Activated naive CD4-positive, alpha-beta T cell treated with Interleukin-2 at 50 U/mL for 16 hours (primary cell): ENCODE measurements at places on chromosomes 5 and 9.

GRCh38 chr5:74188351-74189105 lies 452.0 kb downstream of the ENC1 start:
- DNase-seq, result no peak

GRCh38 chr5:37533851-37534250 lies 154.7 kb downstream of the WDR70 start:
- no peak for DNase-seq

DNA sequence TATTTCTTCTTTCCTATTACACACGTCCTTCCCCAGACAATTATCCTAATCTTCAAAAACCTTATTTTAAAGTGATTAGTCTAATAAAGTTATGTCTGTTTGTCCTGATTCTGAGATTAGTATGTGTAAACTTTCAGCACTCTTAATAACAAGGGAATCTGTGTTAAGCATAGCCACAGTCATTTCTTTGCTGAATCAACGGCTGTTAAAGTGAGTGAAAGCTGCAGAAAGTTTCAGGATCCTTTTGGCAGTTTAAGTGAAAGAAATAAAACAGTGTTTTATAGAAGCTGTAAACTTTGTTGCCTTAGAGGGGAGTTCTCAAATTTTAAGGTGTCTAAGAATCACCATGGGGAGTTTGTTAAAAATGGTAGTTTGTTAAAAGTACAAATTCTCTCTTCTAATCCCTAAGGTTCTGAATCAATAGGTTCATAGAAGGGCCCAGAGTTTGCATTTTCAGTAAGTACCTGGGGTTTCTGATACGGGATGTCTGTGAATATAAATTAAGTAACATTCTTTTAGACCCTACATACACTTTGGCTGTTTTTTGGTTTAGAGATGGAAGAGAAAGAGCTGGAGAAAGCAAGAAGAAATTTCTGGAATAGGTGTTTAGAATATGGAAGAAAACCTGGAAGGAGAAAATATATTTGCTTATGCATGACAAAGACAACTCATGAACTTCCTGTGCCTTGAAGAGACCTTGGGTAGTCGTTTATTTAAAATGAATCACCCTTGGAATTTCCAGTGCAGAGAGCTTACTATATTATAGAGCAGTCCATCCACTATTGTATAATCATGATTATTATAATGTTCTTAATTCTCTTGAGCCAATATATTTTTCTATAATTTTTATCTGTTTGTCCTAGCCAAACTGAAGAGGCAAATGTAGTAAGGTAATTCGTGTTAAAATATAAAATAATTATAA lies 45.7 kb downstream of the SCAMP1 start:
- no peak for DNase-seq

DNA sequence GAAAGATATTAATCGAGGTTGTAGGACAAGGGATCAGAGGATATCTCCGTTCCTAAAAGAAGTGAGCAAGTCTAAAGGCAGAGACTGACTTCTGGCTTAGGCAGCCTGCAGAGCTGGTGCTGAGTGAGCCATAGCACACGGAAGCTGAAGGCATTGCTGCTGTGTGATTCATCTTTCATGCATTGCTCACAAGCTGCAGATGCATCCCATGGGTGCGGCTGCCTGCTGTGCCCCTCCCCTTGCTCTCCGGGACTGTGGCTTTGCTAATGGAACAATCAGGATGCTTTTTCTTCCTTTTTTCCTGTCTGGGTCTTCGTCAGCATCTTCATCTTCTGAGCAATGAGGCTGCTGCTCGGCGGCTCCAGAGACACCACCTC lies 341.4 kb downstream of the DIRAS2 start:
- no peak for DNase-seq

- no peak for DNase-seq
Observed at GRCh38 chr5:94891972-94892371, 273.5 kb downstream of the SLF1 start.

- DNase-seq, result no peak
Observed at GRCh38 chr5:115496936-115497576, 47.5 kb downstream of the FEM1C start.

GRCh38 chr9:137582286-137582860 lies 3.6 kb upstream of the DPH7 start:
- DNase-seq, result no peak

- DNase-seq, result no peak
Observed at GRCh38 chr5:20032896-20033295, 44.9 kb upstream of the CDH18 start.

DNA sequence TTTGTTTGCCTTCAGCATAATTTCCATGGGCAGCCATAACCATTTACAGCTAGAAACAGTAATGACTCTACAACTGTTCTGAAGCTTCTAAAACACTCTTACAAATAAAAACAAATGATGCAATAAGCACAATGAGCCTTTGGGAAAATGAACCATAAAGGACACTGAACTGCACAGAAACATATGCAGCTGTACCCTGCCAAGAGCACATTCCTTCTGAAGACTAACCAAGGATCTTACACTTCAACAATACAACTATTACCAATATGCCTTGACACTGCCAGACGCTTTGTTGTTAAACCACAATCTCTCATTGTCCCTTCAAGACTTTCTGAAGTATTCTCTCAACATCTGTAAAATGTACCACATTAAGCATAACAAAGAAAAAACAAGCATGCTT lies 104.2 kb upstream of the HMHB1 start:
- DNase-seq, result no peak

DNA sequence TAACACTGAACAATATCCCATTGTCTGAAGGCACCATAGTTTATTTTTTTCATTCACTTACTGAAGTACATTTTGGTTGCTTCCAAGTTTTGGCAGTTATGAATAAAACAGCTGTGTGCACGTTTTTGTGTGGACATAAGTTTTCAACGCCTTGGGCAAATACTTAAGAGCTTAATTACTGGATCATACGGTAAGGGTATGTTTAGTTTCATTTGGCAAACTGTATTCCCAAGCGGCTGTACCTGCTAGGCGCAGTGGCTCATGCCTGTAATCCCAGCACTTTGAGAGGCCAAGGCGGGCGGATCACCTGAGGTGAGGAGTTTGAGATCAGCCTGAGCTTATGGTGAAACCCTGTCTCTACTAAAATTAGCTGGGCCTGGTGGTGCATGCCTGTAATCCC lies 63.7 kb upstream of the FAM120A start:
- DNase-seq, result no peak

DNA sequence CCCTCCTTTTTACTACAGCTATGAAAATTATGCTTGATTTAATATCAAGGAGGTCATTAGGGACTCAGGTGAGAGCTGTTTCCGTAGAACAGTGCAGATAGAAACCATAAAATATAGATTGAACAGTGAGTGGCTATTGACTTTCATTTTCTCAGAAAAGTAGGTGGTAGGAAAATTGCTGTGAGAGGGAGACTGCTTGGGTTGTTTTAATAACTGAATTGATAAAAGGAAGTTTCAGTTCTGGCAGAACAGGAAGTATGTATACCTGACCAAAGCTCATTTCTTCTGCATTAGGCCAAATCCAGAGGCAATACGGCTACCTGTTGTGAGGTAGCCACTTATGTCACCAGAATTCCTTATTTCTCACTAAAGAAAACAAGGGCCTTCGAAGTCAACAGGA lies 761.7 kb upstream of the ARRDC3 start:
- DNase-seq, result no peak

DNA sequence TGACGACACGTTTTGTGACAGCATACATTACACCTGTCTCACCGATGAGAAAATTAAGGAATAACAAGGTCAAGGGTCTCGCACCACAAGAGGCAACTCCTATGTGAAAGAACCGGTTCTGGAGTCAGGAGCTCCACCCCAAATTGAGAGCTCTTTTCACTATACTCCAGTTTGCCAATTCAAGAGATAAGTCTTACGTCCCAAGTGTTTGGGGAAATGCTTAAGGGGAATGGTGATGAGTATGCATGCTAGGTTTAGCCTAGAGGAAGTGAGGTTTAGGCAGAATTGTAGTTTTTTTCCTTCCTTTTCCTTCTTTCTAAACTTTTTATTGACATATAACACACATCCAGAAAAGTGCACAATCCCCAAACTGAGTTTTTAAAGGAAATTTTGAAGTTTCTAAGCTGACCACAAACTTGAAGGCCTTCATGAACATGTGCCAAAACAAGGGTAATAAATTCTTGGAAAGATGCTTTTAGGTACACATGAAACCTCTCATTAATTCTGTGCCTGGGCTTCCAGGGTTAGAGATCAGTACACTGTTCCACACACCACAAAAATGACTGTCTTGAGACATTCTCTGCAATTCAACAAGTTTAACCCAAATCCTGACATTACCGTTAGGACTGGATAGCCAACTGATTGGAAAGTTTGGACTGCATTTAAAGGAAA lies 127.6 kb upstream of the SLC1A3 start:
- DNase-seq, result no peak

GRCh38 chr5:137115152-137115551 lies 384.0 kb downstream of the SPOCK1 start:
- no peak for DNase-seq

GRCh38 chr9:69122082-69122548 lies 52.0 kb upstream of the TJP2 start:
- DNase-seq, result peak; percentile 49

GRCh38 chr5:171989276-171989675 lies 17.2 kb downstream of the FBXW11 start:
- DNase-seq, result peak; percentile 19
